ENCODE measurements at places on chromosomes 3 and 15.

GRCh38 chr3:69288161-69288895 lies 97.6 kb downstream of the FRMD4B start:
- DNase-seq = no peak

- DNase-seq = no peak
These were observed 157.8 kb upstream of the ROPN1 start for GRCh38 chr3:124149771-124150170.

DNA sequence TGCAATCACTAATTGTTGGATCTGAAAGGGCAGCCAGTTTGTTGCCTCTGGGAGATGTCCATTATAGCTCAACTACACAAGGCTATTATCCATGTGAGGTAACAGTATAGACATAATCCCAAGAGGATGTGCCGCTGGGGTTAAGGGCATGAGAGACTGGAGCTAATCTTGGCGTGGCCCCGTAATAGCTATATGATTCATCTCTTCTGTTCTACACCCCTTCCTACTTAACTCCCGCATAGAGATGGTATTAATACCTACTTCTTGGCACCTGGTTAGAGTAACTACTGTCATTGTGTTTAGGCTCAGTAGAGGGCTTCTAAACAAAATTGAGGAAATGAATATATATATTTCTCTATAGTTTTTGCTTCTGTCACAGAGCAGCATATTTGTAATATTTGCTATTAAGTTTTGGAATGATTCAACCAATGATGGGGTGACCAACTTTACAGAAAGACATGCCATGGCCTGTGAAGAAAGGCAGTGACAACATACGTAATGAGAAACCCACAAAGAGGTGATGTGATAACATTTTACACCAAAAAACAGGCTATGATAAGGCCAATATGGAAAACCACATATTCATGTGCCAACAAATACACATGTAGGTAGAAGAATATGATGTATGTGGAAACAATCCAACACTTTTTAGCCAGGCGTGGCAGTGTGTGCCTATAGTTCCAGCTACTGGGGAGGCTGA lies 76.8 kb upstream of the DPH6 start:
- no peak for DNase-seq

DNA sequence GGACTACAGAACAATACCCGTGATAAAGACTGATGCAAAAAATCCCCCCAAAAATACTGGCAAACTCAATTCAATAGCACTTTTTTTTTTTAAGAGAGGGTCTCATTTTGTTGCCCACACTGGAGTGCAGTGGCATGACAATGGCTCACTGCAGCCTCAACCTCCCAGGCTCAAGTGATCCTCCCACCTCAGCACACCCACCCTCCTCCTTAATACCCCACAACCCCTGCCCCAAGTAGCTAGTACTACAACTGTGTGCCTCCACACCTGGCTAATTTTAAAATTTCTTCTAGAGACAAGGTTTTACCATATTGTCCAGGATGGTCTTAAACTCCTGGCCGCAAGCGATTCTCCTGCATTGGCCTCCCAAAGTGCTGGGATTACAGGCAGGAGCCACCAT lies 11.4 kb downstream of the TOP2B start:
- no peak for DNase-seq

- no peak for DNase-seq
These were observed 81.2 kb upstream of the GOLGA8J start for GRCh38 chr15:30001602-30002001.

- no peak for DNase-seq
These were observed 56.1 kb downstream of the CRTC3 start for GRCh38 chr15:90585863-90586262.

DNA sequence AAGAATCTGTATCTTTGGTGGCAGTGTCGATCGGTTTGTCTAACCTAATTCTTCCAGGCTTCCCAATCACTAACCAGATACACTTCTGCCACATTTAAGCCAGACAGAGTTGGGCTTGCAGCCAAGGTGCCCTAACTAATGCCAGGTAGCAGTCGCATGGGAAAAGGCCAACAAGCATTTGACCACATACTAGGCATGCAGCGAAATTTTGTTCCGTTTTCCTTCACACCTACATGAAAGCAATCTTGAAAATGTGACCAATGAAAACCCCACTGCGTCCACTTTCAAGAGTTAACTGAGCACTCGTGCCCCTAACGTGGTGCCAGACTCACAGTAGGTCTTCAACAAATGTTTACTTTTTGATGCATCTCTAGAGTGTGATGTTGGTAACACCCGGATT lies 192.2 kb upstream of the TPM1 start:
- DNase-seq = no peak

- DNase-seq = no peak
These were observed 106.5 kb downstream of the WNT5A start for GRCh38 chr3:55380561-55380960.

Measured in activated CD8-positive, alpha-beta memory T cell treated with anti-CD3 and anti-CD28 coated beads for 48 hours (primary cell).